Stimulated activated CD4-positive, alpha-beta T cell treated with anti-CD3 and anti-CD28 coated beads, Interleukin-1b, Interleukin-23, amount 100 ng/mL, for 4 hours (primary cell): ENCODE measurements at places on chromosomes 1 and 21.

GRCh38 chr1:191674626-191675179 lies 483.6 kb upstream of the RGS18 start:
- DNase-seq = no peak

DNA sequence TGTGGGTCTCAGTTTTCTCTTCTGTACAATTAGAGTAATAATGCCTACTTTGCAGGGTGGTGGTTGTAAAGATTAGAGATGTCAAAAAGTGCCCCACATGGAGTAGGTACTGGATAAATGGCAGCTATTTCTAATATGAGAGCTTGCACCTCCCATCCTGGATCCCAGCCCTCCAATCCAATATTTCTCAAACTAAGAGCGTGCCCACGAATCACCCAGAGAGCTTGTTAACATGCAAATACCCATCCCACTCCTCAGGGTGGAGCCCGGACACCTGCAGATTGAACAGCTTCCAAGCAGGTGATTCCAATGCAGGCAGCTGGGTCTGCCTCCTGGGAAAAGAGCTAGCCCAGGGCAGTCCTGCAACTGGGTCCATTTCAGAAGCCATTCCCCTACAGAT lies 33.0 kb downstream of the LRRN2 start:
- DNase-seq = no peak

- DNase-seq = no peak
Observed at GRCh38 chr1:217363319-217363718, 267.6 kb downstream of the GPATCH2 start.

DNA sequence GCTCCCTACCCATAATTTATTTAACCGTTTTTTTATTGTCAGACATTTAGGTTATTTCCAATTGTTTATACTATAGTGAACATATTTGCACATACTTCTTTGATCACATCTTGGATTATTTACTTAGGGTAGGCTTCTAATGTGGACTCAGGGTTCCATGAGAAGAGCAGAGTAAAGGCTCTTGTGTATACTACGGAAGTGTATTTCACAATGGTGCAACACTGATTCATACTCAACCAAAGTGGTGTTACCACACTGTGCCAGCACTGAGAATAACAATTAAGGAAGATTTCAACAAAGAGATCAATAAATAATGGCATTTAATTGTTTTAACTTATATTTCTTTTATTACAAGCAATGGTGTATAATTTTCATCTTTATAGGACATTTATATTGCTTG lies 251.2 kb downstream of the ZNF326 start:
- no peak for DNase-seq

DNA sequence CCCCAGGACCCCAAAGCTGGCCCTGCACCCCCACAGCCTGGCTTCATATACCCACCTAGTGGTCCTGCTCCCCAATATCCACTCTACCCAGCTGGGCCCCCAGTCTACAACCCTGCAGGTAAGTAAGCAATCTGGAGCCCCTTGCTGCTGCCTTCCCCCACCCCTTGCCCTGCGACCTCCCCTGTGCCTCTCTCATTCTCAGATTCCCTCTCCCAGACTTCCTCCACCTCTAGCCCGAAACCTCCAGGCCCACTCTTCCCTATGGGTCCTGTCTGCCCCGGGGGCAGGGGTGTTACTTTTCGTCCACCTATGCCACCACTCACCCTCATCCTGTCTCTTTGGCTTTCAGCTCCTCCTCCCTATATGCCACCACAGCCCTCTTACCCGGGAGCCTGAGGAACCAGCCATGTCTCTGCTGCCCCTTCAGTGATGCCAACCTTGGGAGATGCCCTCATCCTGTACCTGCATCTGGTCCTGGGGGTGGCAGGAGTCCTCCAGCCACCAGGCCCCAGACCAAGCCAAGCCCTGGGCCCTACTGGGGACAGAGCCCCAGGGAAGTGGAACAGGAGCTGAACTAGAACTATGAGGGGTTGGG lies 2.9 kb downstream of the SHISA4 start:
- DNase-seq = no peak

GRCh38 chr1:235069577-235070563 lies 58.8 kb downstream of the TOMM20 start:
- DNase-seq = no peak

DNA sequence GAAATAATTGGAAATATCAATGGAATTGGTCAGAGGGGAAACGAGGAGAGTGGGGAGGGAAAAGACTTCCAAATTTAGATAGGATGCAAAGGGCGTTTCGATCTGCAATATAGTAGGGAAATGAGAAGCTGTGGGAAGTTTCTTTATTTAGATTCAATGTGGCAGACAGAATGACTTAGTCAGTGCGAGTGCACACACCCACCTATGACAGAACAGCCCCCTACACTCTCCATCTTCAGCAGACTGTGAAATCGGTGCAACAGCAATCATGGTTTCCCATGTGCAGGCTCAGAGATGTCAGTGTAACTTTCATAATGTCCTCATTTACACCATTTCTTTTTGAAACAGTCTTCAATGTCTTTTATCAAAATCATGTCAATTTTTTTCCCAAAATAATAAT lies 46.0 kb downstream of the DIP2A start:
- DNase-seq = no peak

- DNase-seq = no peak
Observed at GRCh38 chr1:225883616-225884265, 1.6 kb upstream of the TMEM63A start.

DNA sequence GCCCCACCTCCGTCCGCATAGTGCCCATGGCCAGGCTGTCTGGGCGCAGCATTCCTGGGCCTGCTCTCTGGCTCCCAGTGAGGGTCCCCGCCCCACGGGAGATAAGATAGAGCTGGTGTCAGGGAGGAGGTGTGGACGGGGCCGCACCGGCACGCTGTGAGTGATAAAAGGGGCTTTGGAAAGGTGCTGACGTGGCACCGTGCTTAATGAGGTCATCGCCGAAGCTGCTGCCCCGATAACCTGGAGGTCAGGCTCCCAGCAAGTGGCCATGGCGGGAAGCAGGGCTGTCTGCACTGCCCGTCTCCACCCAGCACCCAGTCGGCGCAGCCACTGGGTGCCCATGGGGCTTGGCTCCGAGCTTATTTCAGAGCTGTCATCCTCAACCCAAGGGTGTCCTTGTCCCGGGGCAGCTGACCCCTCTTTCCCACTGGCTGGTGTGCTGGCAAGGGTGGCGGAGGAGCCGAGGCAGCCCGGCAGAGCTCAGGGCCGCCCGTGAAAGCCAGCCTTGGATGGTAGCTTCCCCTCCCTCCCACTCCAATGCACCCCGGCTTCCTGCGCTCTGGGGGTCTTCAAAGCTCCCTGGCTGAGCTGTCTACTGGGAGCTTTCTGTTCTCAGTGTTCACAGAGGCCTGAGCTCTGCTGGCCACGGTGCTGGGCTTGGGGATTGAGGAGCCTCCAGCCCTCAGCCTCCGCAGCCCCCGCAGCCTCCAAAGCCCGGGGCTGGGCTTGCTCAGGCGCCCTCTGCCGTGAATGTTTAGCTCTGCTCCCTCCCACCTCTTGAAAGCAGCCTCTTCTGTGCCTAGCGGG lies 105.1 kb upstream of the ARHGEF16 start:
- no peak for DNase-seq

- DNase-seq = peak; percentile 57
Observed at GRCh38 chr1:30707412-30708360, 15.7 kb downstream of the MATN1 start.

DNA sequence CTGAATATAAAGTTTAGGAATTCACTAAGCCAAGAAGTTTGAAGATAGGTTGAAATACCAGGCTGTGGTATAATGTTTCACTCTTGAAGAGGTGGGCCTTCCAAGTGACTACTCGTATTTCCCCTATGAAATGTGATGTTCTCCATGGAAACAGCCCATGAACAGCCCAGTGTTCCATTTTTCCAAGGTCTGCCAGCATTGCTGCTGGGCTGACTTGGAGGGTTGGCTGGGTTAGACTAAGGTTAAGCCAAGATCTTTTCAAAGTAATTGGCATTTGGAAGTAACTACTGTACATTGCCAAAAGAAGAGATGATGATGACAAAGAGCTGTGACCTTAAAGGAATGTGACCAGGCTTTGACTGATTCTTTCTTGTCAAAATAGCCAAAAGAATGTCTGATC lies 73.8 kb downstream of the RPE65 start:
- no peak for DNase-seq

DNA sequence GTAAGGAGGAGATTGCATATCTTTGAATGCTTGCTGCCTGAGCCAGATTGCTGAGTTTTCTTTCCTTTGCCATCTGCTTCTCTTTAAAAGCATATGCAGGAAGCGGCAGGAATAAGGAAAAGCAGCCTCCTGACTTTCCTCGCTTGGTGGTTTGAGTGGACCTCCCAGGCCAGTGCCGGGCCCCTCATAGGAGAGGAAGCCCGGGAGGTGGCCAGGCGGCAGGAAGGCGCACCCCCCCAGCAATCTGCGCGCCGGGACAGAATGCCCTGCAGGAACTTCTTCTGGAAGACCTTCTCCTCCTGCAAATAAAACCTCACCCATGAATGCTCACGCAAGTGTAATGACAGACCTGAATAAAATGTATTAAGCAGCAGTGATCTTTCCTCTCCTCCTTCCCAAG lies 1.5 kb downstream of the CORT start:
- no peak for DNase-seq

DNA sequence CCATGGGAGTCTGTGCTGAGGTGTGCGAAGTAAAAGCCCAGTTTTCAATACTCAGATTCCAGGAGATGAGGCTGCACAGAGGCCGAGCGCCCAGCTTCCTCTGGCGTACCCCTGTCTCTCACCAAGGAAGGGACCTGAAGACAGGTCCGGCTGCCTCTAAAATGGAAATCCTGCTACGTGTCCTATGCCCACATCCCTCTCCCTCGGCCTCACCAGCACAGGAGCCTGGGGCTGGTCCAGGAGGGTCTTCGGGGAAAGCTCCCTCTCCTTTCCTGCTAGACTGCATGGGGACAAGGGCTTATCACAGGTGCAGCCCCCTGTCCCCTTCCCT lies 392 bp downstream of the MRPL55 start:
- DNase-seq = no peak

DNA sequence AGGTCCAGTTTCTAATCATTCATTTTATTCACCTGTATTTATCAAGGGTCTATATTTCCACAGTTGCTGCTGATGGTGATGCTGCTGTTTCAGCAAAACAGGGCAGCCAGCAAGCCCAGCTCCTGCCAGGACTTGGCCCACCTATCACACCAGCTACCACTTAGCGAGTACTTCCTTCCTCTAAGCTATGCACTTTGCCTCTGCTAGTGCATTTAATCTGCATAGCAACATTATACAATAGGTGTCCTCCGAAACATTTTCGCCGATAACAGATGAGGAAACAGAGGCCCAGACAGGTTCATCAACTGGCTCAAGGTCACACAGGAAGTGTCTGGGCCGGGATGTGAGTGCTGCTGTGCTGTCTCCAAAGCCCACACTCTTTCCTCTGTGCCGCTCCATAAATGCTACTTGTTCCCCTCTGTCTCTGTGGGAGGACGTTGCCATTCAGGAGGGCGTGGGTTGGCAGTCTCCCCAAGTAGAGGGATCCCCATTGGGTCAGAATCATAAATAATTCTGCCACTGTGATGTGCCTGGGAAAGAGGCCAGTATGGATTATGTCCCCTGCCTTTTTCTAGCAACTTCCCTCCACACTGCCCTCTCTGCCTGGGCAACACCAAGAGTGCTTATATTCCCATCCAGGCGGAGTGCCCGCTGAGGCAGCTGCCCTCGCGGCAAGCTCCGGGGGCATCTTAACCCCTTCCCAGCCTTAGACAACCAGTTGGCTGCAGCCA lies 9.4 kb upstream of the PLEKHA6 start:
- DNase-seq = no peak

- DNase-seq = peak; percentile 27
Observed at GRCh38 chr1:111471012-111471411, 2.8 kb upstream of the C1orf162 start.

- DNase-seq = no peak
Observed at GRCh38 chr1:186473047-186473446, 12.1 kb upstream of the PDC start.

- no peak for DNase-seq
Observed at GRCh38 chr1:156796340-156797097, 20.1 kb downstream of the SH2D2A start.

DNA sequence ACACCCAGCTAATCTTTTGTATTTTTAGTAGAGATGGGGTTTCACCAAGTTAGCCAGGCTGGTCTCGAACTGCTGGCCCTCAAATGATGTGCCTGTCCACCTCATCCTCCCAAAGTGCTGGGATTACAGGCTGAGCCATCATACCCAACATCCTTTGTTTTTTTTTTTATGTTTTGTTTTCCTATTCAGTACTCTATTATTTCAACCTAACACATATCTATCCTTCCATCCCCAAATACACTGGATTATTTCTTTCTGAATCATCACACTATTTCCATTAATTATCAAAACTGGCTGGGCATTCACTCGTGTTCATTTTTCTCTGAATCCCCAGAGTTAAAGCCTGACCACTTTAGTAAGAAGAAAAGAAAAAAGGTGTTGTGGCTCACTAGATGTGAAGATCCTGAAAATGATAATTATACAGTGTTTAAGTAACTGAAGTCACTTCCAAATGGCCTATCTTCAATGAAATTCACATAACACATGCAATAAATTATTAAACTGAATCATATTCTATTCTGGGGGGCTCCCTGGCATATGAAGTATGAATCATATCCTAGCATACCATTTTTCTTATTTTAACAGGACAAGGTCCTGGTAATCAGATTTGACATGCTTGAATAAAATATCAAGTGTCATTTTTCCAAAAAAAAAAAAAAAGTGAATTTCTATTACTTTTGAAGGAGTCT lies 1754.2 kb downstream of the BRINP3 start:
- DNase-seq = no peak

DNA sequence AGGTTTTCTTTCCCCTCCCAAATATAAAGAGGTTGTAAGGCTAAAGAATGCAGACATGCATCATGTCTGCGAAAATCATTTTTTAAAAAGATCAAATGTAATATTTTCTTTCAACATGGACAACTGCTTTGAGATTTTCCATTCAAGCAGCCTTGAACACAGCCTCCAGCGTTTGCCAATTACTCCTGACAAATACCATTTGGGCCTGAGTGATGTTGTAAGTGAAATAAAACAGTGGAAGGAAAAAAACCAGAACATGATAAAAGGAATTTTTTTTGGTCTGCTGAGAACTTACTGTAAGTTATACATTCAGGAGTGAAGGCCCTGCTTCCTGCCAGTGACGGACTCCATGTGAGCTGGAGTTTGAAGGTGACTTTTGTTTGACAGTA lies 37.2 kb downstream of the SETD4 start:
- DNase-seq = no peak

DNA sequence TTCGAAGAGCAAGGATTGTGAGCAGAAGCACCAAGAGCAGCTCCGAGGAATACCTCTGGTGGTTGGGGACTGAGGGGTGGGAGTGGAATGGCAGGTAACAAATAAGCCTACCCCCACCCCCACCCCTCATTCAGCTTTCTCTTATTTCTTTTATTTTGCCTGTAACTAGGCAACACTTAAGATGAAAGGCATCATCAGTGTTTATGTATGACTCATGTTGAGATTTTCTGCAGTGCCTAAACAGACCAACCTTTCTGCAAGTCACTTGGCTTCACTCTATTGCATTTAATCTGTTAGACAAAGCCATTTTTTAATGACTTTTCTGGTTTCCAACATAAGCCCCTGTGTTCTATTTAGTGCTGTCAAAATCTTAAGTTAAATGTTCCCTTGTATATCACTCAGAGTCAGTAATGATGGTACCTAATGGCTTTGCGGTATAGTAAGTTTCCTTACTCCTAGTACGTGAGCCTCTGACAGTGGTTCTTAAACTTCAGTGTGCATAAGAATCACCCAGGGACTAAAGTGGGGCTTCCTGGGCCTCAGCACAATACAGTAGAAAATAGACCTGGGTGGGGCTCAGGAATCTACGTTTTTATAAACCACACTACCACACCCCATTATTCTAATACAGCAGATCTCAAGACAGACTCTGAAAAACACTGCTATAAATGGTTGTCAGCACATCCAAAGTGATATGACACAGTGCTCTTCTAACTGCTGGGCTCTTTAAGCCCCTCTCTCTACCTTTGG lies 19.9 kb downstream of the CASQ2 start:
- DNase-seq = no peak

- no peak for DNase-seq
Observed at GRCh38 chr1:202873026-202873425, 15.9 kb downstream of the RABIF start.
